Lower lobe of right lung (tissue), 2 donors: ENCODE measurements at places on chromosomes 1 and 21. TPM values are rescaled to one million over a fixed set of nuclear protein-coding genes. Genes with fewer than 3 reads are reported as not detected.

Gene BCAS2
- total RNA-seq = 24.1 TPM

Gene FAM229A
- total RNA-seq = 9.7 TPM

Gene ST6GALNAC5
- total RNA-seq = 16.3 TPM

Gene HSD3B2
- not detected for total RNA-seq

Gene KCNQ4
- total RNA-seq = 0.89 TPM

Gene MASP2
- total RNA-seq = not detected

Gene NEK2
- 0.77 TPM for total RNA-seq

Gene NIPAL3
- 38.0 TPM for total RNA-seq

Gene INTS7
- total RNA-seq = 17.1 TPM

Gene DHX9
- 121 TPM for total RNA-seq

Gene CD48
- total RNA-seq = 26.3 TPM

Gene UQCRHL
- total RNA-seq = 1.1 TPM

Gene THEM4
- total RNA-seq = 15.0 TPM

Gene SLFNL1
- 4.8 TPM for total RNA-seq

Gene SCMH1
- 30.0 TPM for total RNA-seq

Gene PLA2G2C
- total RNA-seq = not detected

Gene CELA3B
- not detected for total RNA-seq

Gene TMEM54
- total RNA-seq = 44.0 TPM

DNA sequence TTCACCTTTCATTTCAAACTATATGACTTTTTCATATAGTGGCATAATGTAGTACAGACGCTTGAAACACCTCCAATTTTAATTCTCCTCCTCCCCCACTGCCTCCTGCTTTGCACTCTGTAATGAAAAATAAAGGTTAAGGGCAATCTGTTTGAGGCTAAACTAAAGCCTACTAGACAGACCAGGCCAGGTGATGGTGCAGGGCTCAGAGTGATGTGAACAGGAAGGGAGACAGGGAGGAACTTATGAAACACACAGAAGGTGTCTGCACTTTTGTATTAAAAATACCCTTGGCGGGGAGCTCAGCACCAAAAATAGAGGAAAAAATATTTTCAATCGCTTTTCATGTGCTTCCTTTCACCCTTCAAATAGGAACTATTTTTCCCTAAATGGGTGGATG is 415.4 kb downstream of the LMO4 start:
- DNase-seq = no peak

GRCh38 chr1:39951926-39952325 is 3.0 kb upstream of the MFSD2A start:
- no peak for DNase-seq

DNA sequence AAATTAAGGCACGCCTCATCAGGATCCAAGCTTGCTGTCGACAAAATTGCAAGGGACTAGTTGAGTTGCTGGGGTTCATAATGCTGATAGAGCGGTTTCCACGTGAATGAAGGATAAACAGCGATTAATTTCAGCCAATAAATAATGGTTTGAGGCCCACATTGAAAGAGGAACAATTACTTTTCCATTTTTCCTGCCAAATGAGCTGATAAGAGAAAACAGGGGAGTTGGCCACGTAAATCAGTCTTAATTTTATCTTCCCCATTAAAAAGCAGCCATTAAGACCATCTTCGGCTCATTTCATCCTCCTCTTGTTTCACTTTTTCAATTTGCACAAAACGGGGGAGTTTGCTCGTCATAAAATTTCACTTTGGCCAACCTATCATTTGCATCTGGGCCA is 235.5 kb upstream of the RRP15 start:
- DNase-seq = no peak

DNA sequence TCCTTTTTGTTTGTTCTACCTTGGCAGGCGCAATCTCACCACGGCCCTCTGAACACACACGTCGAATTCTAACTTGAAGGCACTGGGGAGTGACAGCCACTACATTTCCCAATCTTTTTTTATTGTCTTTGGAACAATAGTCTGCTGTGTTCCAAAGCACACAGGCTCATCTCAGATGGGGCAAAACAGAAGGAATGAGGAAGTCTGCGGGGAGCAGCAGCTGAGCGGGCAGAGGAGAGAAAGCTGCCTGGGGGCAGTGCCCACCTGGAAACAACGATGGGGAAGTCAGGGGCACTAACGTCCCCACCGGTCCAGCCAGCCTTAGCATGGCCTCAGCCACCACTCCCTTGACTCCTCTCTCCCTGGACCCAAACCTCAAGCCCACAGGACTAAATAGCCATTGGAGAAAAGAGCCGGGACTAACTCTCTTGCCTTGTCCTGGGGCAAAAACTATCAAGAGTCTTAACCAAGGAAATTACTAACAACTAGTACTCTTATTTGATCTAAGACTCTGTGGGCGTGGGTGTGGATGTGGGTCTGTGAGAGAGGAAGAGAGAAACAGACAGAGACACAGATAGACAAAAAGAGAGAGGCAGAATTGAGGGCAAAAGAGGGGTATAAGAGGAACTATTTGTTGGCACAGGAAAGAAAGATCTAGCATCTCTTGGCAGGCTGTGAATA is 34.2 kb downstream of the SYF2 start:
- DNase-seq = no peak

DNA sequence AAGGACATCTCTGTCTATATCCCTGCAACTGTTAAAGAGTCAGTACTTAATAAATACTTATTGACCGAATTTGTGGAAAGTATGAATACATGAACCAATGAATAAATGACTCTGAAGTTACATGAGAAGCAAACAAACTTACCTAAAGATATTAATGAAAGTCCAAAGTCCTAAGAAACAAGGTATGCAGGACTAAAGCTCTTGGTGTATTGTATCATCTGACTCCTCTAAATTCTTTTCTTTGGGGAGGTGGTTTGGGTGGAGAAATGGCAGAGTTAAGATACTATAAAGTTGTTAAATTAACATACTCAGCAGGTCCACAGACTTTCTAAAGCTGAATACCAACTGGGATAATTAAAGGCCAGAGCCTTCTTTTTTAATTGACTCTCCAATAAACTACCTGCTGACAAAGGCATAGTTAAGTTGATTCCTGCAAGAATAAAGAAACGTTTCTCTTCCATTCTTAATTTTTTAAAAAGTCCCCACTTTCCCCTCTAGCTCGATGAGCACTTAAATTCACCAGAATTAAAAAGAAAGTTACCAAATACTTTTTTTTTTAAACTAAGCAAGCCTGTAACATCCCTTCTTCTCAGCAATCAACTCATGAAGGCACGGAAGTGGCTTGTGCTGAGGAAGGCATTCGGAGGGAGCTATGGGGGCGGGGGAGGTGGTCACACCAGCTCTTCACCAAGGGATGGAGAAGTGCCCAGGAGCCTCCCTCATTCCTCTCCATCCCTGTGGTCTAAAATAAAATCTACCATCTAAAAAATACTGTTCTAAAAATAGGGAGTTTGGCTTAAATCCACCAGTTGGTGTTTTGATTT is 61.1 kb downstream of the GADD45A start:
- DNase-seq = no peak

DNA sequence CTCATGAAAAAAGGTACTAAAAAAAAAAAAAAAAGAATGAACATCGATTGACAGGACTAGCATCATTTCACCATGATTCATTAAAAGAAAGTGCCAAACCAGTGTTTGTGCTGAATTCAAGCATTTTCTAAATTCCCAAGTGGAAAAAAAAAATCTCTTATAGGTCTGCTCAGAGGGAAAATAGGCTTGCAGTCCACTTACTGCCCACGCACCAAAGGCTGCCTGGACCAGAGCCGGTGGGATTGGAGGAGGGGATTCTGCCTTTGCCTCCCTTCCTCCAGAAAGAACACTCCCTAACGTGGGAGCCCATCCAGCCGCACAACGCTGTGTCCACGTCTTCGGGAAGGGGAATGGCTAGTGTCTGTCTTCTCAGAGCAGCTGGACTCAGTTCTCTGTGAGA is 5.5 kb upstream of the TRAPPC10 start:
- peak; percentile 10 for DNase-seq

GRCh38 chr1:9539829-9540550 is 725 bp downstream of the SLC25A33 start:
- peak; percentile 70 for DNase-seq

DNA sequence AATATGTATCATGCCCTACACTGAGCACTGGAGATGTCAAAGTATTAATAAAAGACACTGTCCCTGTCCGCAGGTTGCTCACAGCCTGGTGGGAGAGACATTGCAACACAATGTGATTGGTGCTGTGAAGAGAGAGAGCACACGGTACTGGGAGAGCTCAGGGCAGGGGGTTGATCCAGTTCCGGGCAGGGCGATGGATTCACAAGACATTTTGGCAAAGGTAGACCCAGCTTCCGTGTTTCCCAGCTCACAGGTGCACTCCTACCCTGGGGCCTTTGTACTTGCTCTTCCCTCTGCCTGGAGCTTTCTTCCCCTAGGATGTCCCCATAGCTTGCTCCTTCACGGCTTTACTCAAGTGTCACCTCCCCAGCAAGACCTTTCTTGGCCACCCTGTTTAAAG is 1.4 kb downstream of the PLA2G5 start:
- DNase-seq = no peak

GRCh38 chr1:81717230-81717629 is 83.5 kb upstream of the ADGRL2 start:
- DNase-seq = no peak

- DNase-seq = no peak
Measured at GRCh38 chr1:216224233-216224632, 199.0 kb downstream of the USH2A start.

GRCh38 chr1:235157150-235157549 is 3.9 kb downstream of the RBM34 start:
- DNase-seq = no peak

- peak; percentile 65 for DNase-seq
Measured at GRCh38 chr1:37795340-37796125, 1.9 kb downstream of the MANEAL start.

DNA sequence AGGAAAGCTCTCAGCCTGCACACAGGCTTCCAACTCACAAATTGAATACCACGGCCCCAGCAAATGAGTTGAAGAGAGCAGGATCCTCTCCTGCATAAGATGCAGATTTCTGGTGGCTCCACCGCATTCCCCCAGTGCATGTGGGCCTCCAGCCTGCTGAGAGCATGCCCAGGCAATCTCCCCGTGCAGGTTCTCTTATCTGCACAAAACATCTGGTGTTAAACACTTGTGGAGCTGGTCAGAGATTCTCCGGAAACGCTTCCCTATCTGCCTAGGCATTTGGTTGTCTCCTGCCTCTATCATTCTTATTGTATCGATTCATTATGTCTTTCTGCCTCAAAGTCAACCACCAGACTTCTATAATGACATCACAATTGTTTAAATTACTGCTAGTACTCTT is 1349.0 kb upstream of the B3GALT2 start:
- DNase-seq = no peak

DNA sequence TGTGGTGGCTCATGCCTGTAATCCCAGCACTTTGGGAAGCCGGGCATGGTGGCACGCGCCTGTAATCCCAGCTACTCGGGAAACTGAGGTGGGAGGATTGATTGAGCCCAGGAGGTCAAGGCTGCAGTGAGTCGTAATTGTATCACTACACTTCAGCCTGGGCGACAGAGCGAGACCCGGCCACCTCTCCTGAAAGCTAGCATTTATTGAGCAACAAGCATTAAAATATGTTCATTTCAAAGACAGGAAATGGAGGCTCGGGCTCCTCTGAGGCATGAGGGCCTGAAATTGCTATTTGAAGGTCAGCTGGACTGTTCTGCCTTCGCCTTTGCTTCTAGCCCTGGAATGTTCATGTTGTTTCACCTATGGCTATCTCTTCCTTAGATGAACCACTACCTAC is 34.5 kb downstream of the SPATA21 start:
- no peak for DNase-seq

GRCh38 chr1:163813251-163813650 is 491.5 kb downstream of the NUF2 start:
- DNase-seq = no peak

GRCh38 chr1:236284291-236284721 is 2.5 kb upstream of the ERO1B start:
- no peak for DNase-seq

- no peak for DNase-seq
Measured at GRCh38 chr1:245260110-245260882, 105.5 kb downstream of the KIF26B start.

DNA sequence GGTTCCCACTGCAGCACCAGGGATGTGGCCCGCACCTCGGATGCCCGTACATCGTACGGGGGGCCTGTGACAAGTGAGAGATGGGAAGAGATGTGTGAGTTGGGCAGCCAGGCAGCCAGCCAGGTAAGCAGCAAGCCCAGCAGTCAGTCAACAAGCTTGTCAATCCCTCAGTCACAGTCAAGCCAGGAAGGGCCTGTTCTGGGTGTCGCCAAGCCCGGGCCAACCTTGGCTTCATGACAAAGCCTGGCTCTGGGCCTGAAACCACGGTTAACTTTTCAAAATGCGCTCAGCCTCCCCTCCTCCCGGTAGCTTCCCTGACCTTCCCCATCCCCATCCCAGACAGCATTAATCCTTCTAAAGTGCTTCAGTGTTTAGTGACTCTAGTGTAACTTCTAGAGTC is 31.8 kb downstream of the MYOM3 start:
- DNase-seq = no peak

GRCh38 chr1:243550276-243550675 is 294.4 kb downstream of the SDCCAG8 start:
- no peak for DNase-seq

DNA sequence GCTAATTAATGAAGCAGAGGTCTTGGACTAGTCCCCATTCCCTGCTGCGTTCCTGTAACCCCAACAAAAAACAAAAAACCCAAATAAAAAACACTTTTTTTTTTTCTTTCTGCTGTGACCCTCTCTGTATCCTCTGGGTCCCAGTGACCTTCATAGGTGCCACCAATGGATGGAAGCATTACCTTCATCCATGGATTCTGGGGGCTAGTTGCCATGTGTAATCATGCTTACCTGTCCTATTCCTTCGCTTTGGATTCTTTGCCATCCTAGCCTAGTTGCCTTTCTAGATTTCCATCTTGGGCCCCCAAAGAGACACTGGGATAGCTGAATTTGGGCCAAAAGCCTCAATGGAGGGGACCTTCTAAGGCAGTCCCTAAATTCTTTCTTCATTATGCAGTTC is 1208.7 kb downstream of the BRINP3 start:
- DNase-seq = no peak

DNA sequence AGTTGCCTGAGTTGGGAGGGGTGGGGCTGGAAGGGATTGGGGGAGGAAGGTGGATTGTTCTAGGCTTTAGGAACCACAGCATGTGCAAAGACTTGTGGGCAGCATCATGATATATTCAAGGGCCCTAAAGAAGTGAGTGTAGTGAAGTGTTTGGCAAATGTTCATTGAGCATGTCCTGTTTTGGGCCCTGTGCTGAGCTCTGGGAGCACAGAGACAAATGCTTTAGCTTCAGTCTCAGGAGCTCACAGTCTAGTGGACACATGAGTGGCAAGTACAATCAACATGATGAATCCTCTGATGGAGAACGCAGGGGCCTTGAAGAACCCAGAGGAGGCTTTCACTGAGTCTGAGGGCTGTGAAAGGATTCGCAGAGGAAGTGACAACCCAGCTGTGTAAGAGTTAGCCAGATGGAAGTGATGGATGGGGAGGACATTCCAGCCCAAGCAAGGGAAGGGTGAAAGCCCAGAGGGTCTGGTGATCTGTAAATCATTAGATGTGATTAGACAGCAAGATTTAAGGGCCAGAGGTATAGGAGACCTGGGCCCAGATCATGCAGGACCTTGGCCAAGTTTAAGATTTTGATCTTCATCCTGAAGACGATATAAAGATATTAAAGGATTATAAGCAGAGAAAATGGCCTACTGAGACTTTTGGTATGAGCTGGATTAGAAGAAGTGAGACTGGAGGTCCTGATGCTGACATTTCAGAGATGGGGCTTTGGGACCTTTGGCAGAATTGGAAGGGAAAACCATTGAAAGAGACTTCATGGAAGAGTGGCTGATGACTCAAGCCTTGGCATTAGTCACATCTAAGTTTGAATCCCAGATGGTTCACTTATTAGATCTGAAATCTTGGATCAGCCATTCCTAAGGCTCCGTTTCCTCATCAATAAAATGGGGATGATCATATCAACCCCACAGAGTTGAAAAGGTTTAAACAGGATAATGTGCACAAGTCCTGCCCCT is 4.6 kb downstream of the IPO13 start:
- DNase-seq = no peak
